ENCODE measurements at places on chromosomes 5 and 9.

- DNase-seq = no peak
These were observed 88.7 kb downstream of the TRIO start for GRCh38 chr5:14231890-14232289.

DNA sequence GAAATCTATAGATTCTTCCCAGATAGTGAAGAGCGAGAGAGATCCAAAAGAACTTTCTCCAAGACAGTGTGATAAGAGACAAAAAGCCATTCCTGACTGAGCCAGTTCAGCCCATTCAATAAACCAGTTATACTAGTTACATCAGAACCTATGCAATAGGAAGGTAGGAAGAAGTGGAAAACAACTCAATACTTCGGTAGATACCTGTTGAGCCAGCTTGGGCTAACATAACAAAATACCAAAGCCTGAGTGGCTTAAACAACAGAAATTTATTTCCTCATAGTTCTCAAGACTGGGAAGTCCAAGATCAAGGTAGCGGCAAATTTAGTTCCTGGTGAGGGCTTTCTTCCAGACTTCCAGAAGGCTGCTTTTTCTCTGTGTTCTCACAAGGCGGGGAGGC, 214.5 kb upstream of the GRAMD2B start:
- DNase-seq = no peak

DNA sequence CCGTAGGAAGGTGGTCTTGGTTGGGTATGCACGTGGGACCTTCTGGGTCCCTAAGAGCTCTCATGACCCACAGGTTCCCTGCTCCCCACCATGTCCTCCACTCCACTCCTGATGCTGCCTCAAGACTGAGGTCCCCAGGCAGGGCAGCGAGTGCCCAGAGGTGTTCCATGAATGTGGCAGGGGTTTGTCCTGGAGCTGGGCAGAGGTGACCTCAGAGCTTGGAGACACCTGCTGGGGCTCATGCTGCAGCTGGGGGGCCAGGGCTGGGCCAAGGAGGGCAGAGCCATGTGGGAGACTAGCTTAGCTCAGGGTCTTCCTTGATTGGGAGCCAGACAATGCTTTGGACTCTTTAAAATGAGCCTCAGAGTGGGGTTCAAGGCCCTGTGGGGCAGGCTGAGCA, 74.0 kb upstream of the PITX1 start:
- no peak for DNase-seq

GRCh38 chr9:14633148-14633547, 60.1 kb downstream of the ZDHHC21 start:
- DNase-seq = no peak

- DNase-seq = peak; percentile 88
These were observed 1.9 kb upstream of the RGMB start for GRCh38 chr5:98771382-98772109.

DNA sequence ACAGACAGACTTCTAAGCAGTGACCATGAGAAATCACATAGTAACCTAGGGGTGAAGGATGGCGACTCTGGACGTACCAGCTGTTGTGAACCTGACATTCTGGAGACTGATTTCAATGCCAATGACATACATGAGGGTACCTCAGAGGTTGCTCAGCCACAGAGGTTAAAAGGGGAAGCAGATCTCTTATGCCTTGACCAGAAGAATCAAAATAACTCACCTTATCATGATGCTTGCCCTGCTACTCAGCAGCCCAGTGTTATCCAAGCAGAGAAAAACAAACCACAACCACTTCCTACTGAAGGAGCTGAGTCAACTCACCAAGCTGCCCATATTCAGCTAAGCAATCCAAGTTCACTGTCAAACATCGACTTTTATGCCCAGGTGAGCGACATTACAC, 38.0 kb upstream of the CCDC152 start:
- no peak for DNase-seq

DNA sequence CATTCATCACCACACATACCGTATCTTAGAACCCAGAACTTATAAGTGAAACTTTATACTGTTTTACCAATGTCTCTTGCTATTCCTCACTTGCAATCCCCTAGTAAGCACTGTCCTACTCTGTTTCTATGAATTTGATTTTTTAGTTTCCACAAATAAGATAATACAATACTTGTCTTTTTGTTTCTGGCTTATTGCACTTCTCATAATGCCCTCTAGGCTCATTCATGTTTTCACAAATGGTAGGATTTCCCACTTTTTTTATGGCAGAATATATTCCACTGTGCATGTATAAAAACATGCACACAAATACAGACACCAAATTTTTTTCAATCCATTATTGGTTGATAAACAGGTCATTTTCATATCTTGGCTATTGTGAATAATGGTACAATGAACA, 1742.3 kb upstream of the NUDT12 start:
- no peak for DNase-seq

DNA sequence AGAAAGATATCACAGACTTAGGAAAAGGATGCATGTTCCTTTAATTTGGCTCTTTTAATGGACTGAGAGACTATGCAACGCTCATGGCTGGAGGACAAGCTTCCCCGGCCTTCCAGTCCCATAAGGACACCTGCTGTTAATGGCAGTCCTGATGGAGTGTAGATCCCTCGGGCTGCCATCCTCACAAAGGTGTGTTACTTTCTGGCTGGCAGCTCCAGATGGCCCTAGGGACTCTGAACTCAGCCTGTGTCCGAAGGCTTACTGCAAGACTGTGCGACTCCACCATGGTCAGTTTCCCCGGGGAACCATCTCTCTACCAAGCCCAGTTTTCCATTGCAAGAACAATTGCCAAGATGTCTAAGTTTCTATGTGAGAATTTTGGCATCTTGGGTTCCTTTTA, 25.5 kb upstream of the KCNIP1 start:
- no peak for DNase-seq
